NCI-H82 (cell line): ENCODE measurements at places on chromosomes 5 and 9.
A peak's percentile ranks its signal among the peaks of the same experiment; 100 is the strongest.

- peak; percentile 95 for DNase-seq
Observed at GRCh38 chr9:83536332-83536731, 1.9 kb downstream of the FRMD3 start.

DNA sequence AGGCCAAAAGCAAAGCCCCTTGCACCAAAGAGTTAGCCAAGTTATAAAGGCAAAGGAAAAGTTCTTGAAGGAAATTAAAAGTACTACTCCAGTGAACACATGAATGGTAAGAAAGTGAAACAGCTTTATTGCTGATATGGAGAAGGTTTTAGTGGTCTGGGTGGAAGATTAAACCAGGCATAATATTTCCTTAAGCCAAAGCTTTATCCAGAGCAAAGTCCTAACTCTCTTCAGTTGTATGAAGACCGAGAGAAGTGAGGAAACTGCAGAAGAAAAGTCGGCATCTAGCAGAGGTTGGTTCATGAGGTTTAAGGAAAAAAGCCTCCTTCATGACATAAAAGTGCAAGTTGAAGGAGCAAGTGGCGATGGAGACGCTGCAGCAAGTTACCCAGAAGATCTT lies 3.1 kb upstream of the NUDT12 start:
- no peak for DNase-seq

GRCh38 chr5:6733411-6734242 lies 20.4 kb downstream of the TENT4A start:
- no peak for DNase-seq

- no peak for DNase-seq
Observed at GRCh38 chr9:134983506-134984371, 66.0 kb upstream of the FCN1 start.
